ENCODE measurements at places on chromosomes 5 and 9.
A peak's percentile ranks its signal among the peaks of the same experiment; 100 is the strongest.

GRCh38 chr9:71850996-71851395 lies 60.0 kb downstream of the ABHD17B start:
- no peak for DNase-seq

GRCh38 chr5:95754545-95754944 lies 23.4 kb downstream of the RHOBTB3 start:
- DNase-seq, result no peak

DNA sequence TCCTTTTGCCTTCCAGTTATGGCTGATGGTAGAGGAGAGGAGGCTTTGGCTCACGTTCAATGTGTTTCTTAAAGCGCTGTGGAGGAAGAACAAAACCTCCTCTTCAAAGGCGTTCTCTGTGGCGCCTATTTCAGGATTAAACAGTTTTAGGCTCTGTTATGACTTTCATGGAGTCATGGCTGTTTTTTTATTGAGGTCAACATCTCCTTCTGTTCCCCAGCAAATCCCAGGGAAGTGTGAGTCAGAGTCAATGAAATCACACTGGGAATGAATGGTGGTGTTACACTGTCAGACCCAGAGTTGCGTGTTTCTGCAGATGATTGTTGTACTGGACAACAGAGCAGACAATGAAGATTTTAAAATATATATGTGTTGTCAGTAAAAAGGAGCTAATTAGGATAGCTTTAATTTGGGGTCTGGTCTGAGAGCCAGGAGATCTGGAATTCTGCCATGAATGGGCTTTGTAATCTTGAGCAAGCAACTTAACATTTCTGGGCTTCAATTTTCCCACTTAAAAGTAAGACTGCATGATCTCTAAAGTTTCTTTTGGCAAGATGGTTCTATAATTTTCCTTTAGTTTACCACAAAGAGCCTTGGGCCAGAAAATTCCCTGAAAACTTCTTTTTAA lies 240.7 kb downstream of the CSNK1G3 start:
- no peak for DNase-seq

- DNase-seq, result no peak
These were observed 12.3 kb downstream of the CCNH start for GRCh38 chr5:87400305-87400899.

GRCh38 chr9:89591274-89592212 lies 13.3 kb upstream of the GADD45G start:
- no peak for DNase-seq

GRCh38 chr5:123142206-123142915 lies 53.3 kb downstream of the PRDM6 start:
- no peak for DNase-seq

DNA sequence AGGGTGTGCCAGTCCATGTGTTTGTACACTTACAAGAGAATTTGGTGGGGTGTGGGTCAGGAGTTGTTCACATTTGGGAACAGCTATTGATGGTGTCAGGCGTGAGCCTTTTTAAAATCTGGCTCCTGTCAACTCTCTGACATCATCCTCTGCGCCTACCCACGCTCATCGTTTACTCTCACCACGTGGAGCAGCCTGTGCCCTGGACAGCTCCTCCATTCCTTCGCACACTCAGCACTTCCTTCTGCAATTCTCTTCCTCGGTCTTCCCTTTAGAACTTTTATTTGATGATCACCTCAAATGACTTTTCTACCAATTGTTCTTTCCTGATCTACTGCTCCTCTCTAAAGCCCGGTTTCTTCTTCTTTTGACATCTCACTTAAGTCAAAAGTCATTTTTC lies 42.1 kb upstream of the GNAQ start:
- DNase-seq, result peak; percentile 28

DNA sequence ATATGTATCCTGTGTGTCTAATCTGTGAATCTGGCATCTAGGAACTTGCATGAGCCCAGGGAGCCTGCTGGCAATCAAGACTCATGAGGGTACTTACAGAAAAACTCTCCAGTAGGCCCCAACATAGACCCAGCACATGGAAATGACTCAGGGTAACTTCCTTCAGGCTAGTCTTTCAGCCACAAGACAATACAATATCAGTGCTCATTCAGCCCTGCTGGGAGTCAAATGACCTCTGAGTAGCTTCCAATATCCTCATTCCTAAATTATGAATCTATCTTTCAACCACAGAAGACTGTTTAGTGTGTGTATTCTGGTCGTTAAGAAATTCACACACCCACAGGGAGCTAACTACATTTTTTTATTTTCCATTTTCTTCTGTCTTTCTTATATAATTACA lies 1273.0 kb downstream of the EFNA5 start:
- no peak for DNase-seq
